ENCODE measurements at places on chromosomes 4 and X.
A peak's percentile ranks its signal among the peaks of the same experiment; 100 is the strongest.

DNA sequence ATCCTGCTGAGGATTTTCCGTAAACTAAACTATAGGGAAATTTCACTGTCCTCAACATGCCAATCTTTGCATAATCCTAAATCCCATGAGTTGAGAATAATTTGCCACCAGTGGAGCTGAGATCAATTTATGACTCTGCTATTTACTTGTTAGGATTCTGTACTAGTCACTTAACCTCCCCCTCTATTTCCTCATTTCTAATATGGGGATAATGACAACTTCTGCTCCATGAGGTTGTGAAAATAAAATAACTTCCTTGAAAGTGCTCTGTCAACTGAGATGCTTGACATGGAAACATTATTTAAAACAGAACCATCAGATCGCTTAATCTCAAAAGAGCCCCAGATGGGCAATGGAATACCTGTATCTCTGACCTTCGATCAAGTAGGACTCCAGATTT is 2.6 kb upstream of the FGF16 start:
- no peak for DNase-seq

GRCh38 chr4:37641886-37642849 is 44.0 kb downstream of the RELL1 start:
- no peak for DNase-seq

- no peak for DNase-seq
These were observed 37.8 kb downstream of the PCDH10 start for GRCh38 chr4:133186845-133187244.

- DNase-seq: no peak
These were observed 567.3 kb upstream of the ACTRT1 start for GRCh38 chrX:128619490-128619889.

DNA sequence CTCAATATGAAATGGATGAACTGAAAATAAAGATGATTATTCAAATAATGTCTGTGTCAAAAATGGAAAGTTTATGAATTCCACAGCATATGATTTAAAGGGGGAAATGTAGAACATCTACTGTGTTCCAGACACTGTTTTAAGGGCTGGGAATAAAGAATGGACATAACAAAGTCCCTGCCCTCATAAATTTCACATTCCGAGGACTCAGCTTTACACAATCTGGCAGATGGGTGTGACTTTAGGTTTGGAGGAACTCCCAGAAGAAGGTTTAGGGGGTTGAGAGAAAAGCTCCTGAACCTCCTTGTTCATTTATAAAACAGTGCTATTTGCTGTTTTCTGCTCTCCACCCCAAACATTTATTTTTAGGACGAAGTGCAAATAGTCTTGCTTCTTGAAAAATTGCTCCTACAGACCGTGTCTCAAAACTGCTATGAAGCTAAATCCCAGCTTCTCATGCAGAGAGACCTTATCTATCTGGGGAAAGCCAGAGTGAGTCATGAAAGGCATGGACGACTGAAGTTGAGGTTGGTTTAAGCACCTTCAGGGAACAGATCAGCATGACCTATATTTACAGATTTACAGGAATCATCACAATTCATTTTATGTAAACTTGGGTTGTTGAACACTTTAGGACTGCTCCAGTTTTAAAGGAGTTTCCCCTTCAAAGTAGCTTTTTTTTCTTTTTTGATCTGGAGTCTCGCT is 184.3 kb downstream of the HS6ST2 start:
- no peak for DNase-seq

DNA sequence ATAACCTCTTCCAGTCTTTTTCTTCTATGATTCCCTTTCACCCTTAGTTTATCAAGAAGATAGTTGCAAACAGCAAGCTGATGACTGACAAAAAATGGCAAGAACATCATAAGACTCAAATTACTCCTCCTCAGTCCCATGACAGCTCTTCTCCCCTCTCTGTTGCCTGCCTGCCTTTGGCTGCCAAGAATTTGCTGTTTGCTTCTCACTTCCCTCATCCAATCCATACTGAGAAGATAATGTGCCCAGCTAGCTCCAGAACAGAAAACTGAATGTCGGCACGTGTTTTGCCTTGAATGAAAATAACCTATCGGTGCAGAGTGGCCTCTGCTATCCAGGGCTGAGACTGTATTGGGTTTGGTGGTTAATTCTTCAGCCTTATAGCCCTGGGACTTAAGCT is 192.1 kb downstream of the PPARGC1A start:
- no peak for DNase-seq

DNA sequence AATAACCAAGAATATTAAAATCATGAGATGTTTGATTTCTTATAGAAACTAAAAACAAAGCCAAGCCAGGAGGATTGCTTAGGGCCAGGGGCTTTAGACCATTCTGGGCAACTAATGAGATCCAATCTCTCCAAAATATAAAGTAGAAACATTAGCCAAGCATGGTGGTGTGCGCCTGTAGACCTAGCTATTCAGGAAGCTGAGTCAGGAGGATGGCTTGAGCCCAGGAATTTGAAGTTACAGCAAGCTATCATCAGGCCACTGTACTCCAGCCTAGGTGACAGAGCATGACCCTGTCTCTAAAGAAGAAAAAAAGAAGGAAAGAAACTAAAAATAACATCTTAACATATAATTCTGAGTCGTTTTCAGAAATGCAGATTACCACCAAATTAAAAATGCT is 96.7 kb downstream of the NAF1 start:
- DNase-seq: no peak

DNA sequence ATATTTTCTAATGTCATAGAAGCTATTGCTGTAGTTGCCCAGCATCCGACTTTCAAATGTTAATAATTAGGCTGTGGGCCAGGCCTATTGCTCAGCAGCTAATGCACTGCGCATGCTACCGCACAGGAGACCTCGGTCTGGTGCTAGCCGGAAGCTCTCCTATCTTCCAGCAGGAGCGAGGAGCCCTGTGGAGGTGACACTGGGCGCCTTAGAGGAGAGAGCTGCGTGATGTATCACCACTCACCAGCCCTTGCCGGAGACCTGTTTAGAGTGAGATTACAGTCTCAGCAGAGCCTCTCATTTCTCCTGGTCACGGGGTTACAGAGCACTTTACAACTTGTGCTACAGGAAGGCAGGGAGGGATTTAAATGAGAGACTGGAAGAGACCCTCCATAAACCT is 31.1 kb upstream of the MID1IP1 start:
- DNase-seq: no peak

DNA sequence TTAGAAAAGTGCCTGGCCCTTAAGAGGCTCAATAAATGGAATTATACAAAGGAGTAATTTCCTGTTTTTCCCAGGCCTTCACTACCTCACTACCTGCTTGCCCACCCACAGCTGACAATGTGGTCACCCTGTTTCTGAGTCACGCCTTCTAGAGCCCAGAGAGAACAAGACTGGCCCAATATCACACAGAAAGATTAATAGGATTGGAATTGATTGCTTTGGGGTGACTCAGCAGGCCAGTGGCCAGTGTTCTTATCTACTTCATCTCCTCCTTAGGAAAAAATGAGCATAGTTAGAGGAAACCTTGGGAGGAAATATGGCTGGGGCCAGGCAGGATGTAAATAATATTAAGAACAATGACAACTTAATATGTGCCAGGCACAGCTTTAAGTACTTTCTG is 4.5 kb upstream of the FGF16 start:
- no peak for DNase-seq

- no peak for DNase-seq
These were observed 52.3 kb downstream of the KIAA0232 start for GRCh38 chr4:6834867-6835266.

- DNase-seq: peak; percentile 56
These were observed 471.8 kb downstream of the KCNIP4 start for GRCh38 chr4:21476757-21477156.

GRCh38 chr4:85531560-85532341 is 56.8 kb downstream of the ARHGAP24 start:
- no peak for DNase-seq

- no peak for DNase-seq
These were observed 105.8 kb upstream of the C1QTNF7 start for GRCh38 chr4:15322006-15322405.

GRCh38 chr4:95190751-95191436 is 357.9 kb downstream of the UNC5C start:
- no peak for DNase-seq

- DNase-seq: no peak
These were observed 95.7 kb upstream of the ATXN3L start for GRCh38 chrX:13415509-13415908.

DNA sequence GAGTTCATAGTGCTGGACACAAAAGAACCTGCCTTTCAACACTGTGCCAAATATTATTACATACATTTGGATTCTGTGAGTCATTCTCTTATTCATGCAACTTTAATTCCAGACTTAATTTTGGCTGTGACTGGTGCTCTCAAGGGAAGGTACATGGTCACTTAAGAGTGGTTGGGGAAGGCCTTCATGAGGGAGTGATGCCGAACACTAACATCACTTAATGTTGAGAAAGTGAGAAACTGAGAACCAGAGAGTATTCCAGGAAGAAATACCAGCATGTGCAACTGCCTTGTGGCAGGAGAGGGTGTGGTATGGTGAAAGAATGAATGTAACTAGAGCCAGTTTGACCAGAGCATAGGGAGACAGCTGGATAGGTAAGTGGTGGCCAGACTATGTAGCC is 41.5 kb upstream of the FHDC1 start:
- no peak for DNase-seq

GRCh38 chr4:98318521-98318920 is 57.3 kb downstream of the RAP1GDS1 start:
- no peak for DNase-seq

DNA sequence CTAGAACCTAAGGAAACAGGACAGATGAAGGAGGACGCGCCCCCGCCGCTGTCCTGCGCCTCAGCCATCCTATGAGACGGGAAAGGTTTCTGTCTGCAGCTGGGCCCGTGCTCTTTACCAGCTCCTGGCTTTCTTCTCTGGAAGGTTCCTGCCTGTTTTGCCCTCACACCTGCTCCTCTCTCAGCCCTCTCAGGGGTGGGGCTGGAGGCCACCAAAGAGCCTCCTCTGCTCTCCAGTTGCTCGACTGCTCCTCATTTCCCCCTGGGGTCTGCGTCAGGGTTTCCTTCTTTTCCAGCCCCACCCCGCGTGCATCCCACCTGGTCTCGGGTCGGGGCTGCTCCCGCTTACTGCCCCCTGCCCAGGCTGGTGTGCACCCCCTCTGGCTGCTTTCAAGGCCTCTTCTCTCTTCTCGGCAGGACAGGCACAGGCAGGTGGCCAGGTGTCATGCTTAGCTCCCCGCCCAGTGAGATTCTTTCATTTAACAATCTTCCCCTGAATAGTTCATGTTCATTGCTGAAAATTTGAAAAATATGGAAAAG is 4.6 kb downstream of the HTT-AS start:
- DNase-seq: no peak

- peak; percentile 3 for DNase-seq
These were observed 638 bp downstream of the BLTP1 start for GRCh38 chr4:122152711-122153226.

GRCh38 chr4:43607827-43608461 is 715.4 kb downstream of the GRXCR1 start:
- no peak for DNase-seq

- no peak for DNase-seq
These were observed 87.0 kb downstream of the BCOR start for GRCh38 chrX:40010550-40011321.

DNA sequence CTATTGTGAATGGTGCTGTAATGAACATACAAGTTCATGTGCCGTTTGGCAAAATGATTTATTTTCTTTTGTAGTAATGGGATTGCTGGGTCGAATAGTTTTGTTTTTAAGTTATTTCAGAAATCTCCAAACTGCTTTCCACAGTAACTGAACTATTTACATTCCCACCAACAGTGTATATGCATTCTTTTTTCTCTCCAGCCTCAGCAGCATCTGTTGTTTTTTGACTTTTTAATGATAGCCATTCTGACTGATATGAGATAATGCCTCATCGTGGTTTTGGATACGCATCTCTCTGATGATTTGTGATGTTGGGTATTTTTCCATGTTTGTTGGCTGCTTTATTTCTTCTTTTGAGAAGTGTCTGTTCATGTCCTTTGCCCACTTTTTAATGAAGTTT is 246.3 kb upstream of the ADGRL3 start:
- DNase-seq: no peak

DNA sequence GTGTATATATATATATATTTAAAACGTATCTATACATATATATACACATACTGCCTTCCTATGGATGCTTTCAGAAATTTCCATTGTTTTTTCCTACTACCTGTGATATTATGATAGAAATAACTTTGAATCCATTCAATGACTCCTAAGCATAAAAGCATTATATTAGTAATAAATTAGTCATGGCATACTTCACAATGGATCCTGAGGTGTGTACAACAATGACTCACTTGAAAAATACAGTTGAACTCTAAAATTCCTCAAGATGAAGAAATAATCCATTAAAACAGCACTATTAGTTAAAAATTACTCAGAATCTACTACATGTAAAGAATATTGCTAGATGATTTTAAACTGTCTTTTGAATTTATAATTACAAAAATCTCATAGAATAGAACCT is 201.1 kb downstream of the STPG2 start:
- DNase-seq: no peak

- no peak for DNase-seq
These were observed 92.0 kb downstream of the PJA1 start for GRCh38 chrX:69073241-69073640.

DNA sequence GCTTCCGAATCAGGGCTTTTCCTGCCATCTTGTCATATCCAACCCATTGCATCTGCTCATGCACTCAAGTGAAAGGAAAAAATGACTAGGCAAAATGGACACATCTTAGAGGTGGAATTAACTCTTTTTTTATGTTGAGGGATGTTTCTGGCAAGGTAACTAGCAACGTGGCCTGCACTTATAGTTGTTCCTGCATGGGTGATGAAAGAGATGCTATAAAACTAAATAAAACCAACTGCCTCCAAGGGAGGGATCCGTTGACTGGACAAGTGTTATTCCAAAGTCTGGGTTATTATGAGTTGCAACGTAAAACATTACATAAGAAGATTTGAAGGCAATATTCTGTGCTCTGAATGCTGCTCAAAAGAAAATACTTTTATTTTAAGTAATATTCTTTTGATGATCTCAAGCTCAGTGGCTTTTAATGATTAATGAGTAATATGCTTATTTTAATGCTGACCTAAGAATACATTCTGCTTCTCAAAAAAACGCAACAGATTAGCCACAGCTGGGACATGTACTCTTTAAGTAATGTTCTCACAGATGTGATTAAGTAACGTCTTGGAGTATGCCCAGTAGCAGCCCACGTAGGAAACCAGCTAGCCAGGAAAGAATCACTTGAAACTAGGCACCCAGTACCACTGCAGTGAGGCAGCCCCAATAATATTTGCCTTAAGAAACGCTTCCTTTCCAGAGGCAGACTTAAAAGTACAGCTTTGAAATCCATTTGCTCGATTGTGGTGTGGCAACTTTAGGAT is 27.4 kb downstream of the KLF3 start:
- DNase-seq: no peak
